ENCODE measurements at places on chromosomes 1 and 21.

DNA sequence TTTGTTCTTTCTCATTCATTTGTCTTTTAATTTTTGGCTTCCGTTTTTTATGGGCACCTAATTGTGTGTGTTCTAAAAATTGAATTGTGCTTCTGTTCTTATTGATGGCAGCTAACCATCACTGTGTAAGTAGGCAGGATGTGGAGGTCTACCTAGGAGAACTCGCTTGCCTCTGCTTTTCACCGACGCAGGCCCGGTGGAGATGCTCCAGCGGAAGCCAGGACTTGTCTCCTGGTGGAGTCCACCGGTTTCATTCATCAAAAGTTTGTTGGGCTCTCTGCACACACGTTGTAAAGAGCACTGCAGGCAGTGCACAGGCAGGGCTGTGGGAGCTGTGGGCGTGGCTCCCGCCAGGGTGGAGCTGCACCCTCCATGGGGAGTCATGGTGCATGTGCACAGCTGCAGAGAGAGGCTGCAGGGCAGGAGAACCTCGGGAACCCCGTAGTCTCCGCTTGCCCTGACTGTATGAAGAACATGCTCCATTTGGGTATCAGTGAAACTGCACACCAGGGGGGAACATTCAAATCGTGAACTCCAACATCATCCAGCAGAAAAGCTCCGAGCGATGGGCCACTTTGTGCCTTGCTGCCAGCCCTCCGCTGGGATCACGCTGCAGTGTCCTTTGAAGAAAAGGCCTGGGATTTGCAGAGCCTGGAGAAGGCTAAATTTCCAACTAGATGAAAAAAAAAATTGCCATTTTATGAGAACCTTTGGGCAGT is 6.0 kb upstream of the C1orf174 start:
- DNase-seq = no peak

DNA sequence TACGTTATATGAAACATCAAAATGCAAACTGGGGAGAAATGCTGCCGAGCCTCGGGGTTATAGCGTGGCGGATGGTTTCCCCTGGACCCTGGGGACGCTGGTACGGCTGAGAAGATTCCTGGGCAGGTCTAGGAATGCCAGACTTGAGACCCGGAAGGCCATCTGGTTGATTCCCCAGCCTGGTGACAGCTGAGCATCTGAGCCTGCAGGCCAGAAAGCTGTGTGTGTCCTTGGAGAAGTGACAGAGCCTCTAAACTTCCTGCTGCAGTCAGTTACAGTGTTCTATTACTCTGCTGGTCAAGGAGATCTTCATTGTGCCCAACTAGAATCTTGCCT is 2.3 kb downstream of the VASH2 start:
- DNase-seq = no peak

DNA sequence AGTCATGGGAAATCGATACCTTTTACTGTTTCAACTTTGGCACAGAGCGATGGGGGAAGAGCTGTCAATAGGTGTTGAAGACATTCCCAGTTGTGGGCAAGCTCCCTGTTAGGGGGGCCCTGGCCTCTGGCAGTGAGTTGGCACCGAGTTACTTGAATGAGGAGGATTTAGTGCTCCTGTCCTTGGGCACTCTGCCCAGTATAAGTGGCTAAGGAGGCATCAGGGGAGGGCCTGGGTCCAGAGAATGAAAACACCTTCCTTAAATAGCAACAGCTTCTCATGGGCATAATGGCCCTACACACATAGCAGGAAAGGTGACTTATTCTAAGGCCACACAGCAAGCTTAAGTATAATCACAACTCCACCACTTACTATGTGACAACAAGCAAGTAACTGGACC is 664.4 kb downstream of the PTPRU start:
- no peak for DNase-seq

DNA sequence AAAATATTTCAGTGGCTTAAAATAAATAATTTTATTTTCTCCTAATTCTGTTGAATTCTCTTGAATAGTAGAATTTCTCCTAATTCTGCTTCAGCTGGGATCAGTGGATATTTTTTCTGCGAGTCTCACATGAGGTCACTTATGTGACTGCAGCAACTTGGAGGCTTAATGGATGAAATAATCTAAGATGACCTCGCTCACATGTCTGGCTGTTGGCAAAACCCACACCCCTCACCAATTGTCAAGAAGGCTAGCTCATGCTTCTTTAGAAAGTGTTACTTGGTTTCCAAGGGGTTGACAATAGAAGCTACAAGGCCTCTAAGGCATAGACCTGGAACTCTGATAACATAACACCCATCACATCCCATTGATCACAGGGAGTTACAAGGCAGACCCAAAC is 156.9 kb upstream of the DPYD start:
- DNase-seq = no peak

GRCh38 chr1:213393860-213394259 is 342.8 kb downstream of the RPS6KC1 start:
- no peak for DNase-seq

GRCh38 chr1:43043695-43044094 is 85.0 kb upstream of the SLC2A1 start:
- DNase-seq = no peak

- DNase-seq = no peak
These were observed 123.3 kb downstream of the ZC3H11B start for GRCh38 chr1:219489636-219490035.

GRCh38 chr1:180945551-180945950 is 32.9 kb downstream of the KIAA1614 start:
- DNase-seq = no peak

GRCh38 chr1:151284013-151284577 is 2.0 kb downstream of the ZNF687 start:
- no peak for DNase-seq

DNA sequence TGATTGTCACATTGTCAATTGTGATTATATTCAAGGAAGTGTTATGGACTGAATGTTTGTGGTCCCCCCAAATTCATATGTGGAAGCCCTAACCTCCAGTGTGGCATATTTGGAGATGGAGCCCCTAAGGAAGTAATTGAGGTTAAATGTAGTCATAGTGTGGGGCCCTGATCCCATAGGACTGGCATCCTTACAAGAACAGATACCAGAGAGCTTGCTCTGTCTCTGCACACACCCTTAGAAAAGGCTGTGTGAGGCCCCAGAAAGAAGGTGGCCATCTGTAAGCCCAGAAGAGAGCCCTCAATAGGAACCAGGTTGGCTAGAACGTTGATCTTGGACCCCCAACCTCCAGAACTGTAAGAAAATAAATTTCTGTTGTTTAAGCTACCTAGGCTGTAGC is 28.1 kb downstream of the VANGL1 start:
- no peak for DNase-seq

GRCh38 chr1:239732770-239733169 is 346.4 kb downstream of the CHRM3 start:
- DNase-seq = no peak

- no peak for DNase-seq
These were observed 15.3 kb downstream of the LURAP1 start for GRCh38 chr1:46218443-46218842.

DNA sequence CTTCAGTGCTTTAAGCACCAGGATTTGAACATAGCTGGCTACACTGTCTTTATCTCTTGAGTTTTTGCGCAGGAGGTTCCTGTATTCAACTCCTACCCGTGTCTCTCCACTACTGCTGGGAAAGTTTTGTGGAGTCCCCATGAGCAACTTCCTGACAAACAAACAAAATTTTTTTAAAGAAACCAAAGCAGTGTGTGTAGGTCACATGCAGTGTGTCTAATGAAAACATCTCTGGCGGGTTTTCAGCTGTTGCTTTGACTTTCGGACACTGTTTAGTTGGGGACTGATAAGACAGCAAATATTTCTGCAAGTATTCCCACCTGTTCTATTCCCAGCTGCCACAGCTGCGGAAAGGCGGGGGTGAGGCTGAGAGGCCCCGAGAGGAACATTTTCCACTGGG is 2.0 kb downstream of the PSEN2 start:
- no peak for DNase-seq

GRCh38 chr1:162485236-162485635 is 12.4 kb upstream of the UHMK1 start:
- no peak for DNase-seq

- no peak for DNase-seq
These were observed 13.3 kb downstream of the CDK18 start for GRCh38 chr1:205517763-205518162.

- DNase-seq = no peak
These were observed 23.4 kb upstream of the RPTN start for GRCh38 chr1:152182431-152182830.

GRCh38 chr1:210822932-210823331 is 311.0 kb downstream of the KCNH1 start:
- DNase-seq = no peak

GRCh38 chr1:91546876-91547275 is 46.2 kb downstream of the CDC7 start:
- DNase-seq = no peak

- DNase-seq = no peak
These were observed 2.3 kb downstream of the TTLL7 start for GRCh38 chr1:83996621-83997020.

DNA sequence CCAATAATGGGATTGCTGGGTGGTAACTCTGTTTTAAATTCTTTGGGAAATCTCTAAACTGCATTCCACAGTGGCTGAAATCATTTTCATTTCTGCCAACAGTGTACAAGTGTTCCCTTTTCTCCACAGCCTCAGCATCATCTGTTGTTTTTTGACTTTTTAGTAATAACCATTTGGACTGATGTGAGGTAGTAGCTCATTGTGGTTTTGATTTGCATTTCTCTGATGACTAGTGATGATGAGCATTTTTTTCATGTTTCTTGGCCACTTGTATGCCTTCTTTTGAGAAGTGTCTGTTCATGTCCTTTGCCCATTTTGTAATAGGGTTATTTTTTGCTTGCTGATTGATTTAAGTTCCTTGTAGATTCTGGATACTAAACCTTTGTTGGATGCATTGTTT is 131.9 kb upstream of the B3GALT2 start:
- DNase-seq = no peak

DNA sequence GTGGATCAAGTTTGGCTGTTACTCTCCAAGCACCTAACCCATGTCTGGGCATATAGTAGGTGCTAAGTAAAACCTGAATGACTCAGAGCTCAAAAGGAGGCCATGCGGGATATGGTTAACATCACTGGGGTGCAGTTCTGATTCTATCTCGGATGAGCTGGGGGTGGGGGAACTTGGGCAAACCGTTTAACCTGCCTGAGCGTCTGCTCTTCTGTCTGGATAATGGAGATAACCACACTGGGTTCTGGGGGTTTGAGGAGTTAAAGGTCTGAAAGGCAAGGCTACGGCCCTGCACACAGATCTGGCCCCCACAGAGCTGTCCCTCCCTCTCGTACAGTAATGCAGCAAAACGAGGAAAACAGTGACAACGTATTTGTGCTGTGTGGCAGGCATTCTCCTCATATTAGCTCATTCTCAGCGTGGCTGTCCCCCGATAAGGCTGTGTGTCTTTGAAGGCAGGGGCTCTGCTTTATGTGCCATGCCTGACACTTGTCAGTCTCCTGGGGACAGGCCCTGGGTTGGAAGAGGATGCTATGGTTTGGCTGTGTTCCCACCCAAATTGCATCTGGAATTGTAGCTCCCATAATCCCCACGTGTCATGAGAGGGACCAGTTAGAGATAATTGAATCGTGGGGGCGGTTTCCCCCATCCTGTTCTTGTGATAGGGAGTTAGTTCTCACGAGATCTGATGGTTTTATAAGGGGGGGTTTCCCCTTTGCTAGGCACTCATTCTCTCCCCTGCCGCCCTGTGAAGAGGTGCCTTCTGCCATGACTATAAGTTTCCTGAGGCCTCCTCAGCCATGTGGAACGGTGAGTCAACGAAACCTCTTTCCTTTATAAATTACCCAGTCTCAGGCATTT is 6.8 kb upstream of the ALDH4A1 start:
- DNase-seq = no peak

DNA sequence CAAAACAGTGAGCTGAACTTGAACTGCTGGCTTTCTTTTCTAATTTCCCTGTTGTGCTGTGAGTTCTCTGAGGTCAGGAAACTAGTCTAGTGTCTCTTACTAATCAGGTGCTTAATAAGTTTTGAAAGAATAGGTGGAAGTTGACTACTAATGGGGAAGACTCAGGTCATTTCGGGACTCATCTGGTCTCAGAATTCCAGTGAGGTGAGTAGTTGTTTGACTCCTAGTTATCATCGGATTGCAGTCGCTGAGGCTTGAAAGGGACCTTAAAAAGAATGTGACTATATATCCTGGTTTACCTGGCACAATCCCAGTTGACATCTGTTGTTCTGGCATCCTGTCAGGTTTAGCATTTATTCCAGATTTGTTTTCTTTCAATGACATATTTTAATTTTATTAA is 81.4 kb upstream of the SPAG17 start:
- DNase-seq = no peak

DNA sequence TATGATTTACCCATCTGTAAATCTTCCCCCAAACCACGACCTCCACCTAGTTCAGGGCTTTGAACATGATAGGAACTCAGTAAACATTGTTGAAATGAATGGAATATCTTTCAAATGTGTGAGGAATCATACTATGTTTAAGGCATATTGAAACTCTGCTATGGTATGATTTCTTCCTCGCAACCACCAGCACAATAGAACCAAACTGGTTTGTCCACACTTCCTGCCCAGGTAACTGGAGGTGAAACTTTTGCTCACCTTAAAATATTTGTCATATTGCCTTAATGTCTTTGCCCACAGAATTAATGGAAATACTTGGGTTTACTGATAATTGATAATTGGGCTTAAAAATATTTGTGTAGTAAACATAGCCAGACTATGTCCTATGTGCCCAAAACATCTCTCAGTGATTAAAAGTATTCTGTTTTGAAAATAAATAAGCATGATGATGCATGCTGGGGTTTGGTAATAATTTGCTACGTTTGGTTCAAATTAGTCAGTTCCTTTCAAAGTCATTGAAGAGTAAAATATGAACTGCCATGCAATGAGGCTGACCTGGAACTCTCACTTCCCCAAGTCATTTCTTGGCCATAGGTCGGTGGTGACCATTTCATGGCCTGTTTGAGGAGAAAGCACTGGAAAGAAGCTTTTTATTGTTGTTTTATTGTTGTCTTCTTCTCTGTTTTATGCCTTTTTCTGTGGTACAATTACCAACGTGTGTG is 73.3 kb downstream of the TNFSF18 start:
- no peak for DNase-seq

DNA sequence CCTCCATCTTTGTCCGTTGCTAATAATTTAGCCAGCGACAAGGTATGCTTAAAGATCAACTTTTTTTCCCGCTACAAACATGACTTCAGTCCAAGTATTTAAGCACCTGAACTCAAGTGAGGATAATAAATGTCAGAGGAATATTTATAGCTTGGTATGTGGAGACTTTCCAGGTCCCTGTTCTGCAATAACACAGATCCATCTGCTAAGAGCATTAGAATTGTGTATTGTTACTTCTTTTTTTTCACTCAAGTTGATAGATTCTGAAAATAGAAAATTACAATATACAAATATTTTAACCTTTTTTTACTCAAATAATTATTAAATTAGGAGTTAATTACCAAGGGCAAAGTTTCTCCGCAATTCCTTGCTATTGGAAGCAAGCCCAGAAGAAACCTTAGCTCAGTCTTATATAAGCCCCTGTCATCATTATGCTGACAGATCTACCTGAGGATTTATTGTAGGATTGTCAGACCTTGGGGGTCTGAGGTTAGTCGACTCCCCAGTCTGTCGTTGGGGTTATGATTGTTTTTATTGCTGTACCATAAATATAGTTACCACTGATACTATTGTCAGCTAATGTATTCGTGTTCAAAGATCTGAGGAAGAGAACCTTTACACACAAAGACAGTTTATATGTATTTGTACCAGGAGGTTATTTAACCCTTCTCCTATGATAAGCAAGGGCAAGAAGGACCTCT is 337.9 kb downstream of the TBX15 start:
- no peak for DNase-seq

Data from RKO (cell line).